NB4 (cell line): ENCODE measurements at places on chromosomes 3 and 15.

- DNase-seq, result no peak
Measured at GRCh38 chr3:75235631-75236030, 428.5 kb upstream of the FRG2C start.

DNA sequence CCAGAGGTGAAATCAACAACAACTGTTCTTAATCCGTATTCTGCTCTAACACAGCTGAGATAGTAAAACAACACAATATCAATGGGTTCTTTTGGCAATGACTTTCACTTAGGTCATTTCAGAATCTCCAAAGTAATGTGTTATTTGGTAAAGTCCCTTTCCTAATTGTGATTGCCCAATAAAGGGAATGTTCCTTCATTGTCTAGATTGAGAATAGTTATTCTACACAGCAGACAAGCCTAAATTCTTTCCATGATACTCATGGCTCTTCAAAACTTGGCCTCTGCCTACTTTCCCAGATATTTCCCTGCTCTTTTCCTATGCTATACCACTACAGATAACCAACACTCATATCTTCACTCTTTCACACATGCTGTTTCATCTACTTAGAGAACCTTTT is 219.8 kb downstream of the FMN1 start:
- DNase-seq, result no peak

DNA sequence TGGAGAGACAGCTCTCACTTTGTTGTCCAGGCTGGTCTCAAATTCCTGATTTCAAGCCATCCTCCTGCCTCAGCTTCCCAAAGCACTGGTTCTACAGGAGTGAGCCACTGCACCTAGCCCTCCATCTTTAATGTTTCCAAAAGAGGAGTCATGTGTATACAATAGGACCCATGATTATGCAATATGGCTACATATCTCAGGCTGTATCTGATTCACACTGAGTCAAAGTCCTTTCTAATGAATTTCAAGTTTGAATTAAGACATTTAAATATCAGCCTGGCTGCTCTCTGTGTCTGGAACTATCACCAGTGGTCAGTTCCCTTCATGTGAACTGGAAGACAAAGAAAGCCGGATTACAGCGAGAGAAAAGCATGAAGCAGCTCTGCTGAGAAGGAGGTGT is 90.5 kb downstream of the MINAR1 start:
- DNase-seq, result no peak

DNA sequence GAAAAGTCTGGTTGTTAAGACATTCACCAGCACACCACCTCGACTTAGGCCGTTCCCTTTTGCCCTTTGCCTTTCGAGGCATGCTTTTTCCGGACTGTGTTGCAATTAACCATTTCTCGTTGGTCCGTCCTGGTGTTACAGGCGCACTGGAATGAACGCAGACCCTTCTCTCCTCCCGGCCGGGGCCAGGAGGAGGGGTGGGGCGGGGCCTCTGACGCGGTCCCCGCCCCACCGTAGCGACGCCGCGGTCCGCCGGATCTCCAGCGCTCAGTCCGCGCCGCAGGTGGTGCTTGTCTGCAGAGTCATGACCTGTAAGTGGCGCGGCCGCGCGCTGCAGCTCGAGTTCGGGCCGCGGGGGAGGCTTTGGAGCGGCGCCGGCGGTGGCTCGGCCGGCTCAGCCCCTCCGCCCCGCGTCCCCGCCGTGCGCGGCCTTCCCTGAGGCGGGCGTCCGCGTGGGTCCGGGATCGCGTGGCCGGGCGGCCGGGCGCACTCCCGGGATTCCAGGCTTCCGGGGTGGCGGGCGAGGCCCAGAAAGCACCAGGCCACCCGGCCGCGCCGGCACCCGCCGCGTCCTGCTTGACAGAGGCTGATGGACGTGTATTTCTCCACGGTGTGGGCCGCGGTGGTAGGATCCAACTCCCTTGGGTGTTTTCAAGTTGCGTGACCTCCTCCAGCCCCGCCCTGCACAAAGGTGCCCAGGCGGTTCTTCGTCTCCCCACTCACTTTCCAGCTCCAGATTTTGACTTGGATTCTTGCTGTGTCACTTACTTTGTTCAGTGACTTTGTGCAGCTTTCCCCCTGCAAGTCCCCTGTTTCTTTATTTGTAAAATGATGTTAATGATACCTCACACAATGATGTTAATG is at the start of gene NIT2:
NIT2 (plus strand) TSS at position 270 of the 864 bp plus-strand sequence; CDS start at position 305, 35 bp downstream.
- peak; percentile 95 for DNase-seq

DNA sequence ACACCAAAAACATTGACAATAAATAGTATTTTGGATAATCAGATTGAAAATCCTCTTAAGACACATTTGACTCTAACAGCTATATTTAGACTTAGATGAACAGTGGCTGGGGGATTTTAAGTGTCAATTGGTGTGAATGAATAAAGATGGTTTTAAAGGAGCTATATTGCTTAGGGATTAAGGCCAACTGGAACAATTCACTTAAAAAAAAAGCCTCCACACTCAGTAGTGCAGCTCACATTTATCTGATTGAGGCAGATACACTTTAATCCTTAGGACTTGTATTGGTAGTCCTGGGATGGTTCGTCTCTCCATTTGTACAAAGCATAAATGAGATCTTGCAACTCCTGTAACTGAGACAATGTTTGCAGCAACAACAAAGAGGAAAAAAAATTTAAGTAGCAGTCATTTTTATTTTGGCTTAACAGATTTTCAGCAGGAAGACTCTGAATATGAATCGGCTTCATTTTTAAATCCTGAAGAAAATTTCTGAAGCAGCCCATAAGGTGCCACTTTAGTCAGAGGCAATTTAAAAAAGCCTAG is 112.0 kb downstream of the UACA start:
- no peak for DNase-seq

DNA sequence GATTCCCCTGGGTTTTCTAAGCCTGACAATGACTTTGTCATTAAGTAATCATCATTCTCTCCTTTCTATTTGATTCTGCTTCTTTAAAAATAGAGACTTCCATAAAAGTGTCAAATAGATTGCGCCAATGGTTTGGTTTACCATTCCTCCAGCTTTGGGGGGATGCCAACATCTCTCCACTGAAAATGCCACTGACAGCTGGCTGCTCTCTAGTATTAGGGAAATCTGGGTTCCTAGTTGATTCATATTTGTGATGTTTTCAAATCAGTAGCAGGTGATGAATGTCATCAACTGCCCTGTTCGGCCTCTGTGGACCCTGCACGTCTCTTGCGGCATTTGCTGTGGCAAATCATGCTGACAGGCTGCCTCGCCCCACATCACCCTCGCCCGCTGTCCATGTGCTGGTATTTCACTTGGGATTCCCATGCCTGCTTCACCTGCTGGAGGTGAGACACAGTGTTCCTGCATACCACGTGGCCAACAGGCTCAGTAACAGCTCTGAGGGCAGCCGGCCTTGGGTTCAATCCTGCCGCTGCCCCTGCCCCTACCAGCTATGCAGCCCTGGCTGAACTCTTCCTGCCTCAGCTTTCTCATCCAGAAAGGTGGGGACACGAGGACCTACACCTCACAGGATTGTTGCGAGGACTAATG is 28.1 kb downstream of the ZXDC start:
- DNase-seq, result no peak

DNA sequence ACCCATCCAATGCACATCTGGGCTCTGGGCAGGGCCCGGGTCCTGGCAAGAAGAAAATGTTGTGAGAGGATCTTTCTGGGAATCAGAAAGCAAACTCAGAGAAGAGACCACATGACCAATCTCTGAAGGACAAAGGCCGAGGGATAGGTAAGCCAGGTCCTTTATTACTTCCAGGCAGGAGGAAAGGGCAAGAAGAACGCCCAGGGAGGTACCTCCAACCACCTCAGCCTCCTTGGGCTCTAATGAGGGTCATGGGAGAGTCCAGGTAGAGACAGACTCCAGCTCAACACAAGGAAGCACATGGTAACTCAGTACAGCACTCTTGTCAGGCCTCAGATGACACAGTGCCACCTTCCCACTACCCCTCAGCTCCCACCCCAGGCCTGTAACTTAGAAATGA is 26.0 kb downstream of the ZNF445 start:
- DNase-seq, result no peak

- peak; percentile 78 for DNase-seq
Measured at GRCh38 chr3:53109891-53110771, 20.1 kb downstream of the RFT1 start.

DNA sequence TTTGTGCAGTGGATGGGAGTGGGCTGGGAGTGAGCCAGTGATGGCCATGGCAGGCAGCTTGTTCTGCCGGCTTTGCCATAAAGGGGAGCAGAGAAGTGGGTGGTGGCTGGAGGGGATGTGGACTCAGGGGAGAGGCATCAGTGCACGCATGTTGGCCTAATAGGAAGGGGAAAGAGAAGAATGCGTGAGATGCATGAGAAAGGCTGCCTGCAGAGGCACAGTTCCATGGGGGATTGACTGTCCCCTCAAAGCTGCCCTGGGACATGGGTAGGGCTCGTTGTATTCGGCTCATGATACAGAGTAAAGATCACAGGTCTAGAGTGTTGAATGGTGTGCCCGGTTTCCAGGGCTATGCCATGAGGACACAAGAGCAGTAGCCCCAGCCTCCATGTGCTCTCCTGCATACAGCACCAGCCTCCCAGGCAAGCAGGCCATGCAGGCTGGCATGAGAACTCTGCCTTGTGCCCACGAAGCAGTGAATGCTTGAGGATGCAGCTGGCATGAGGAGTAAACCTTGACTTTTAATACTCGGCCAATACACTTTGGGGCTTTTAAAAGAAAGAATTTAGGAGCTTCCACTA is 68.0 kb upstream of the SNRPA1 start:
- no peak for DNase-seq

DNA sequence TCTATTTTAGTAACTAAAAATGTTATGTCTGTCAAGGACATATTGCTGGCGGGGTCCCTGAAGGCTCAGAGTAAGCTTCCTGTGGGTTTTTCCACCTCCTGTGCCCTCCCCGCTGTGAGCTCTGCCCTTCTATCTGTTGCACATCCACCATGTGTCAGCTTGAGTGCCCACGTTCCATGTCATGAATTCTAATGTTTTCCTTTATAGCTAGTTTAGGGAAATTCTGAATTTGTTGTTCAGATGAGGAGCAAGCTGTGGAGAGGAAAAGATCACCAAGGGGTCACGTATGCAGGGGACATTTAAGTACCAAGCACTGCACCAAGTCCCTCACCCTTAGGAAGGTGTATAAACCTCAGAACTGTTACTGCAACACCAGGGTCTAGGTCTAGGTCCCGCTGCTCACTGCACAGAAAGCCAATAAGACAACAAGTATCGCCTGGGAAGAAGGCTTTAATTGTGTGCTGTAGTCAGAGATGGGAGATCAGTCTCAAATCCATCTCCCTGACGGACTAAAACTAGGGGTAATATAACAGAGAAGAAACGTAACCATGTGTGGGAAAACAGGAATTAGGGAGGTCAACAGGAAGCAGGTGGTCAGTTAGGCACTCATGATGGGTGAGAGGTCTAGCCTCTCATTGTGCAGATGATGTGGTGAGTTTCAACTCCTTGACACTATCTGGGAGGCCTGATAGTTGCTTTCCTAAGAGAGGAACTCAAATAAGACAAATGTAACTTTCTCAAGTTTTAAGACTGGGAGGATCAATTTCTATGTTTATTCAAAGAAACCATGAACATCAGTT is 9.7 kb downstream of the GP9 start:
- peak; percentile 25 for DNase-seq

DNA sequence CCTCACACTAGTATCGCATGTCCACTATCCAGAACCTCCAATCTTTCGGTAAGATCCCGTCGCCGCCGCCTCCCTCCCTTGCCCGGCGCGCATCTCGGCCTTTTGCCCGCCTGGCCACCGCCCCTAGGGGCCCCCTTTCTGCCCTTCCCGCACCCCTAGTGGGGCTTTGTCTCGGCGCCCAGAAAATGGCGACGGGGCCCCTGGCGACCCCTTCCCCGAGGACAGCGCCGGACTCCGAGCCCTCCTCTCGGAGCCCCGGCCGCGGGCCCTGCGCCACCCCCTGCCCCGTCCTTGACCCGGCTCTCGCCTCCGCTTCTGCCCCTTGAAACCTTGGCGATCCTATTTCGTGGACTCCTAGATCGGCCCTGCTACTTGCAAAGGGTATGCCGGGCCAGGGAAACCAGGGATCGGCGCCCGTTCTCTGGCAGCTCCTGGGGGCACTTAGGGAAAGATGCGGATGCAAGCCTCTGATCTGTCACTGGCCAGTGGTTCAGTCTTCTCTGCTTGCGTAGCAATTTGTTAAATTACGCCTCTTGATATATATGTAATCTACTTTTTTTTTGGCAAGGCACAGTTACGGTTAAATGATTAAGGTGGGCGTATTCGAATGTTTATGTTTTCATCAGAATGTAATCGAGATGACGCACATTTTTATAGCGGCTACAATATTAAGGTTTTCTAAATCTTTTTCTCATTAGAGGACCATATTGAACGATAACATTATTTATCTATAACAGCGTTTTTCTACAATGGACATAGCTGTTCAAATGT is 603 bp downstream of the EIF1B start:
- no peak for DNase-seq

DNA sequence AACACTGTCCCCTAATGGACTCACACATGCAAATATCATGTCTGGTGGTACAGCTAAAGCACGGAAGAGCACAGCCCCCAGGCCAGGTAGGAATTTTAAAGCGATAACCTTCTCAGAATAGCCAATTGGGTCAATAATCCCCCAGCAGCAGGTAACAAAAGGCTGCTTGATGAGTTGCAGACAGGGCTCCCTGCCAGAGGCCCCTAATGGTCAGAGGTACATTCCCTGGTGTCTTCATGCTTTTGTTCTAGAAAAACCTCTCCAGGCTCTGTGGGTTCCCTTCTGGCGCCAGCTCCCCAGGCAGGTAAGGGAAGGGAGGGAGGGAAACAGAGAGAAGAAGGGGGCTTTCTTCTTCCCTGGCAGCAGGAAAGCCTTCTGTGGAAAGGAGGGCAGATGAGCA is 43.4 kb upstream of the PRTG start:
- DNase-seq, result no peak

DNA sequence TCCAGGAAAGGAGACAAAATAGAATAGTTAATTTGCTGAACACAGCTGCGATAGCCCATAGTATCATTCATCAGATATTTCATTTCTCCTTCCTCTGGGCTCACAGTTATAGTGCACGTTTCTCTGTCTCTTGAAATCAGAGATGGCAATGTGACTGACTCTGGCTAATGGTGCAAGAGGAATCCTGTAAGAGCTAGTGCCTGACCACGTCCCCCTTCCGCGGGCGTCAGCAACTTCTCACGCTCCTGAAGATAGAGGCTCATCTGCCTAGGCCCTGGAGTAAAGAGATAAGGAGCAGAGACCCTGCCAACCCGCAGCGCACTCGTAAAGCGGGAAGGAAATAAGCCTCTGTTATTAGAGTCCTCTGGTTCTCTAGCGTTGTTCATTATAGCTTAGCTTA is 391.8 kb downstream of the VPS13C start:
- no peak for DNase-seq

DNA sequence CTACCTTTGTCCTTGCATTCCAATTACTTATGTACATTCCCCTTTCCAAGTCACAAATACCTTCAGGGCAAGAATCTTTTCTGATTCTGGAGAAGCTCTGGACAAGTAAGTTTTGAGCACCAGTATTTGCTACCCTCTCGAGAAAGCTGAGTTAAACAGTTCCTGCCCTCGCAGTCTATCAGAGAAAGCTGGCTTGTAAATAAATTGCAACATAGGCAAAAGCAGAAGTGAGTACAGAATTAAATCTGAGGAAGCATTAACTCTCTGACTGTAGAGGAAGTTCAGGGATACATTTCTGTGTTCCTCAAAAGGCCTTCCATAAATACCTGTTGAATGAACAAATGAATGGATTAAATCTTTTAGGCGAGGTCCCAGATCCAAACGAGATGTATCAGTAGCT is 1.2 kb downstream of the OSBPL11 start:
- DNase-seq, result peak; percentile 81

GRCh38 chr3:197475514-197475913 is 80.3 kb downstream of the BDH1 start:
- no peak for DNase-seq

- DNase-seq, result no peak
Measured at GRCh38 chr3:101862416-101863165, 13.3 kb downstream of the NFKBIZ start.
